ENCODE measurements at places on chromosomes 6 and 20. TPM values are rescaled to one million over a fixed set of nuclear protein-coding genes. Genes with fewer than 3 reads are reported as not detected.

Gene PPP1R3D
- total RNA-seq, result 7.2 TPM

Gene POPDC3
- total RNA-seq, result 35.1 TPM

Gene NAPB
- 6.1 TPM for total RNA-seq

Gene RNF182
- total RNA-seq, result 0.19 TPM

GRCh38 chr6:132937466-132937906, 123.1 kb downstream of the RPS12 start:
- DNase-seq, result no peak

- no peak for DNase-seq
Measured at GRCh38 chr20:25237610-25238318, 10.1 kb upstream of the PYGB start.

GRCh38 chr6:41731561-41732086, 3.8 kb downstream of the TFEB start:
- DNase-seq, result no peak

Gene RAB44
- 0.11 TPM for total RNA-seq

- no peak for DNase-seq
Measured at GRCh38 chr6:46788791-46789190, 4.4 kb upstream of the MEP1A start.

DNA sequence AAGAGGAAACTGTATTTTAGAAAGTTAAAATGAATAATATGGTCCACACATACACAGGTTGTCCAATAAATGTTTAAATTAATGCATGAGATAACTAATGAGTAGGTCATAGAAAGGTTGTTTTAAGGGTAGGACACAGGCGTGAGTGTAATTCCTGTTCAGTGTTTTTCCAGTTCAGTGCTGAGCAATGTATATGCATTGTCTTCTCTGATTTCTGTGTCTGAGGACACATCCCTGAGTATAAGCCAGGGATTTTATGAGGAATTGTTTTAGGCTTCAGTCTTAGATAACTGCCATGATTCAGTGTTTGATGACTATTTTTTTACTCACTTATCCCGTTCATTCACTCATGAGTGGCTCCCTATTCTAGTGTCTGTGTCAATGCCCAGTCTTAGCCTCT, 298.5 kb upstream of the TBX18 start:
- DNase-seq, result no peak

Gene CUL7
- total RNA-seq, result 11.0 TPM

DNA sequence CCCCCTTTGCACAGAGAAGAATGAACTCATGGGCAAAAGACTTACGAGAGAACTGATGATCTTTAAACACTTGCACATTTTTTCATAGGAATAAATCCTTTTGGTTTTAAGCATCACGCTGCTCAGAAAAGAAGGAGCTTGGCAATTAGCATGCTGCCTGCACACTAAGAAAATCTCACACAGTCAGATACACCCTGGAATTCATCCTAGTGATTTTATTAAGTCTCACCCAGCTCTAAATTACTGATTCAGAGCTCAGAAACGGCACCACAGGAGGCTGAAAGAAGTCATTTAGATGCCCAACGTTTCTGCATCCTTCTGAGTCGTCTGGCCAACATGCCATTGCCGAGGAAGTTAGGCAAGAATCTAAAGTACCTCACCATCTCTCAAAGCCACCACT, 18.0 kb upstream of the NRSN1 start:
- no peak for DNase-seq

Gene KHDC1
- 1.1 TPM for total RNA-seq

Gene OR2B6
- not detected for total RNA-seq

DNA sequence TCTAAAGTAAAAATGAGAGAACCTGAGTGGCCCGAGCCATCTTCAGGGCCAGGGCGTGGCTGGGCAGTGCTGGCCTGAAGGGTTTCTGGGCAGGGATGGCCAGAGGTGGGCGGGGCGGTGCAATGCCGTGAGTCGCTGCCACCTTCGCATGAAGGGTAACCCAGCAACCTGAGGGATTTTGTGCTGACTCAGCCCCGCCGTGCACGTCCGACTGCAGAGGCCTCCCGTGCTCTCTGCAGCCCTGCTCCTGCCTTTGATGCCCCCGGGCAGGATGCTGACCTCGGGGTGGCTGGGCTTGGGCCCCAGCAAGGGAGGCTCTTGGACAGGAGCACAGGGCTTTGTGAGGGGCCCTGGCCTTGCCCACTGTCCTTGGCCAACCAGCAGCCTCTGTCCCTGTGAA, 81.7 kb upstream of the GATA5 start:
- no peak for DNase-seq

DNA sequence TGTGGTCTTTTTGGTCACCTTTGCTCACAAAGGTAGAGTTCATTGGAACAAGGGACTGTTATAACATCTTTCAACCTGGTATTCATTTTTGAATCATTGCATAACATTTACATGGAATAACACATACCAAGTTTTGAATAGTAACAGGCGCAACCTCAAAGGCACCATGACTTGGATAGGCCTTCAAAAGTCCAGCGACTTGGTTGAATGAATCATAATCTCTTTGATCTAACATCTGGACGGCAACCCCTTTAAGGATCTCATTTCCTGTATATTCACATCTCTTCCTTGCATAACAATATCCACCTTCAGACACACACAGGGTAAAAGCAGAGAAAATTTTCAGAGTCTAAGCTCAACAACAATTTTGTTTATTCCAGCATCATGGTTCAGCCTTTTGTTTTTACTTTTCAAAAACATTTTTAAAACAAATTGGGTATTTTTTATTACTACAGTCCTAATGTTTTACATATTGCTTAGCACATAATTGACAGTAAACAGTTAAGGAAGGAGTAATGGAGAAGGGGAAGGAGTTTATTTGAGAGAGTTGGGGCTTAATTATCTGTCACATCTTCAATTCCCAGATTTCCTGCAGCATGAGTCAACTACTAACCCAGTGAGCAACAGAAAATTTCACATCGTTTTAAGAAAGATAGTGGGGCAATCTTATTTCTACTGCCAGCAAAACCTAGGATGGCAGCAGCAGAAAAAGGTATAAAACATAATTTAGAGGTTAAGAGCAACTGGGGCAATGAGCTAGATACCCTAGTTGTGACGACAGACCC, 41.8 kb upstream of the F13A1 start:
- no peak for DNase-seq

DNA sequence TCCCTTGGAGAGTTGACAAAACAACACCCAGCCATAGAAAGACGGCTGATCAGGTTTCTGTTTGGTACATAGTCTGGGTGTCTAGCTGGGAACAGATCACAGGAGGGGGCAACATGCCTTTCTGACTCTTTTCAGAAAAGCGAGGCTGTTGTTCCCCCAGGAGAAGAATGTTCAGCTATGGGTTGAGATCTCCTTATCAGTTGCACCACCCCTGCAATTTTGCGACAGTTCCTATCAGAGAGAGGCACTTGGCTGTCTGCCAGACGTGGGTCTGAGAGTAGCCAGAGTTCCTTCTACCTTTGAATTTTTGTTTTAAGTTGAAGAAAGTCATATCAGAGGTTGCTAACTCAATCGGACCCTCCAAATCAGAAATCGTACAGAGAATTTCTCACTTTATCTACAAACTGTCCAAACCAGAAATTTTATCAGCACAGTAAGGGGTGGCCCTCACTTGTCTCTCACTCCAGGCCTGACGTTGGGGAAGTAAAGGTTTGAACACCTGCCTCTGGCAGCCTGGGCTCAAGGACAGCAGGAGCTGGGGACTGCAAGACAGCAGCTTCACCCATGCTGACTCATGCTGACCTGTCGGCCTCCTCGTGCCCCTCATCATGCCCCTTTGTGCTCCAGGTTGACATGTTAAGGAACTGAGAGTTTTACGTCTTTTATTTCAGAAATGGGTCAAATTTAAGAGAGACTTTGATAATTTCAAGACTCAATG, 42.3 kb downstream of the TMC2 start:
- DNase-seq, result no peak

DNA sequence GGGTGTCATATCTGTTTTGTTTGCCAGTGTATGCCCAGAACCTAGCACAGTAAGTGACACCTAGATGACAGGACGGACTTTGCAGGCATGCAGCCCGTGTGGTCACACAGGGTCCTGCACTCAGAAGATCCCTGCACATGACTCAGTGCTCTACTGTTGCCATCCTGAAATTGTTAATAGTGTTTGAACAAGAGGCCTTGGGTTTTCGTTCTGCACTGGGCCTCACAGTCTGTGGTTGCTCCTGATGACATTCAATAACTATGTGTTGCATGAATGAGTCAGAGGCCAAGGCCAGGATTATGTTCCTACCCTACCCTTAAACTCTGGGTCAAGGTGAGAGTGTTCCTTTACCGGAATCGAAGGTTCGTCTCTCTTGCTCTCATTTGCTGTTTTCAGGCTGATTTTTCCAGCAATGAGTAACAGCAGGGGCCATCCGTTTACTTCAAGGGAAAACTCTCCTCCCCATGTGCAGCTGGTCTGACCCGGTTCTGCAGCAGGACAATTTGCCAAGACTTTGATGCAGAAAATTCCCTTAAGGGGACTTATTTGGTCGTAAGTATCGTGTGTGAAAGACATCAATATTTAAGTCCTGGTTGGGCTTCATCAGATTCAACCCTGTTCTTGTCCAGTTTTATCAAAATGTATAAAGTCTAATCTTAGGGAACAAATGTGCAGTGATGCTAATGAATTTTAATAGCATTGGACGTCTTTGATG, 13.0 kb upstream of the PFDN4 start:
- DNase-seq, result no peak

Gene MAP3K5
- 17.6 TPM for total RNA-seq

DNA sequence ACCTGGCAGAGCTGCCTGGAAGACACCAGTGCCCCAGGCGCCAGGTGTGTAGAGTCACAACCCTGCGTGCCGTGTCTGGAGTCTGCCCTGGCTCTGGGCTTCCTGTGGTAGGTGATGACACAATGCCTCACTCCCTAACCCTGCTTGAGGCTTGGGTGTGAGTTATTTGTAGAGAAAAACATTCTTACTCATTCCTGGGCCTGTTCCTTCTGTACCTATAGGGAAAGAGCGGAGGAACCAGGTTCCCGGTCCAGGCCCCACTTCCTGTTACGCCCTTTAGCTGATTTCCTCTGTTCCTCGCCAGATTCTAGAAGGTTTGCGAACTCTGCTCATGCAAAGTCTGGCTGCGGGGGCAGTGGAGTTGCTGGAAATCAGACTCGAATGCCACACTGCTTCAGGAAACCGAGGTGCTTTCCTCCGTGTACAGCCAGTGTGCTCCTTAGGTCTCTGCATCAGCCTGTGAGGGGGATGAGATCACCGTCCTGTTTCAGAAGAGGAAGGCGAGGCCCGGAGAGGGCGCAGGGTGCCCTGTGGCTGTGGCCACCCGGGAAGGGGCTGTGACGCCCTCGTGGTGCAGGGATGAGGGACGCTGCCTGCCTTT, 67.1 kb upstream of the DUSP22 start:
- no peak for DNase-seq

- DNase-seq, result no peak
Measured at GRCh38 chr20:9233804-9234203, 164.9 kb downstream of the PLCB4 start.

Gene ZBTB24
- 3.0 TPM for total RNA-seq

GRCh38 chr6:63636518-63637021, 968 bp downstream of the PHF3 start:
- DNase-seq, result peak; percentile 74

Gene CCM2L
- total RNA-seq, result 7.0 TPM

DNA sequence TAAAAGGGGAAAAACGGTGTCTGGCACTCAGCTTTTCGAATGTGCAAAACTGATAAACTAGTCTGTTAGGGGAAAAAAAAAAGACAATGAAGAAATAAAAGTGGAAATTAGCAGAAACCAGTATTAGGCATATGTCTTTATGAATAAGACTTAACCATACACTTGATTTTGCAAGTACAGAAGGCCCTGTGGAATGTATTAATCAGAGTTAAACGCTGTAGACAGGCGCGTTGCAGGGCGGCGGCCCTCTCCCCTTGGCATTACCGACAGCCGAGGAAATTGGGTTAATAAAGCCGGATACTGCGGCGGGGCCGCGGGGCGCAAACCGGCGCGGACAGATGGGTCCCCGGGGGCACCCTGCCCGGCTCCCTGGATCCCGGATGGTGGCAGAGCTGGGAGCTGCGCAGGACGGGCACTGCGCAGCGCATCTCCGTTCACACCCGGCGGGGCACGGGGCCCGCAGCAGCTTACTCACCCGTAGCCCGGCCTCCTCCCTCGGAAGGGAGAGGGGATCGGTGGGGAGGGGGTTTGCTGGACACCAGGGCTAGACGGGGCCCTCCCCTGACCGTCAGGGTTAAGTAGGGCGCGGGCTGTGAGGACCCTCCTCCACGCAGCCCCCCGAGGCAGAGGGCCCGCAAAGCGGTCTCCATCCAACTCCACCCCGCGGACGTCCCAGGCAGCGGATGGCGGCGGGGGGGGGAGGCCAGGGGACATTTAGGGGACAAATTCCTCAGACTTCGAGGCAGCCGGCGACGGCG, 2.0 kb downstream of the BHLHE23 start:
- no peak for DNase-seq

Gene VSX1
- total RNA-seq, result 0.54 TPM

GRCh38 chr6:148570456-148570855, 176.4 kb upstream of the UST start:
- DNase-seq, result no peak

DNA sequence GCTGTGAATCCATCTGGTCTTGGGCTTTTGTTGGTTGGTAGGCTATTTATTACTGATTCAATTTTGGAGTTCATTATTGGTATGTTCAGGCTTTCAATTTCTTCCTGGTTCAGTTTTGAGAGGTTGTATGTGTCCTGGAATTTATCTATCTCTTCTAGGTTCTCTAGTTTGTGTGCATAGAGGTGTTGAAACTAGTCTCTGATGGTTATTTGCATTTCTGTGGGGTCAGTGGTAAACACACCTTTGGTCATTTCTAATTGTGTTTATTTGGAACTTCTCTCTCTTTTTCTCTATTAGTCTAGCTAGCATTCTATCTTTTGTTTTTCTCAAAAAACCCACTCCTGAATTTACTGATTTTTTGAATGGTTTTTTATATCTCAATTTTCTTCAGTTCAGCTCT, 70.1 kb upstream of the IRAK1BP1 start:
- no peak for DNase-seq

Gene EMILIN3
- total RNA-seq, result 0.51 TPM

GRCh38 chr6:51830666-51831065, 256.7 kb downstream of the PKHD1 start:
- no peak for DNase-seq

Gene HINT3
- 35.0 TPM for total RNA-seq

Gene SLC12A5
- 0.73 TPM for total RNA-seq

GRCh38 chr20:35662551-35662950, 2.1 kb downstream of the CPNE1 start:
- no peak for DNase-seq

- no peak for DNase-seq
Measured at GRCh38 chr6:112249489-112249888, 4.9 kb downstream of the LAMA4 start.

Gene GPR63
- total RNA-seq, result 1.8 TPM

DNA sequence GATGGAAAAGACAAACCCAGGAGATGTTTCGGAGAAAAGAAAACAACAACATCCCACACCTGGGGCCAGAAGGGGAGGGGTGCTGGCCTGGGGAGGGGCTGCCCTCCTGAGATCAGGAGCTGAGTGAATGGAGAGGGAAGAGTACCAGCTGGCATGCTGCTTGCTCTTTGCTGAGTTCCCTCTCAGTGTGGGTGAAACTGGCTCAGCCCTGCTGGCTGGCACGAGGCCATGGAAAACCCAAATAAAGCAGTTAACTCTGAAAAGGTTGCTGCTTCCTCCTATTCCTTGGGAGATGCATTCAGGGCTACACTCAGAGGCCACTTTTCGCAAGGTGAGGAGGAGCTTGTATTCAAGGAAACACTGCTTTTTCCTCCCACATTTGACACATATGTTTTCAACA, 8.0 kb upstream of the KCNK16 start:
- no peak for DNase-seq
